ENCODE measurements at places on chromosomes 16 and 17.
A peak's percentile ranks its signal among the peaks of the same experiment; 100 is the strongest.

DNA sequence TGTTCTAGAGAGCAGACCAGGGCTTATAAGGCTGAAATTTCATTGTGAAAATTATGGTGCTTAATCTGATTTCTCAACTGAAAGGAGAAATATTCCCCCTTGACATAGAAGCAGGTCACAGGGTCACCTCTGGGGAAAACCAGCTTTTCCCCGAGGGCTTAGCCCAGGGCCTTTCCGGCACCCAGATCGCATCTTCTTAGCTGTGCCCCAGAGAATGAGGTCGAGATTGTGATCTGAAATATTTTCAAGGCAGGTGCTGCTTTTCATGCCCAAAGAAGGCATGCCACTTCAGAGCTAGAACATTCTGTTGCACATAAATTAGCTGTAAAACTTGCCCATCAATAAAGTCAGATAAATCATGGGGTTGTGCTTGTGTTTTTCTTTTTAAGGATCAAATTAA, 25.4 kb upstream of the ARHGAP17 start:
- DNase-seq = no peak

GRCh38 chr17:45315648-45316433, 979 bp downstream of the MAP3K14 start:
- DNase-seq = no peak

DNA sequence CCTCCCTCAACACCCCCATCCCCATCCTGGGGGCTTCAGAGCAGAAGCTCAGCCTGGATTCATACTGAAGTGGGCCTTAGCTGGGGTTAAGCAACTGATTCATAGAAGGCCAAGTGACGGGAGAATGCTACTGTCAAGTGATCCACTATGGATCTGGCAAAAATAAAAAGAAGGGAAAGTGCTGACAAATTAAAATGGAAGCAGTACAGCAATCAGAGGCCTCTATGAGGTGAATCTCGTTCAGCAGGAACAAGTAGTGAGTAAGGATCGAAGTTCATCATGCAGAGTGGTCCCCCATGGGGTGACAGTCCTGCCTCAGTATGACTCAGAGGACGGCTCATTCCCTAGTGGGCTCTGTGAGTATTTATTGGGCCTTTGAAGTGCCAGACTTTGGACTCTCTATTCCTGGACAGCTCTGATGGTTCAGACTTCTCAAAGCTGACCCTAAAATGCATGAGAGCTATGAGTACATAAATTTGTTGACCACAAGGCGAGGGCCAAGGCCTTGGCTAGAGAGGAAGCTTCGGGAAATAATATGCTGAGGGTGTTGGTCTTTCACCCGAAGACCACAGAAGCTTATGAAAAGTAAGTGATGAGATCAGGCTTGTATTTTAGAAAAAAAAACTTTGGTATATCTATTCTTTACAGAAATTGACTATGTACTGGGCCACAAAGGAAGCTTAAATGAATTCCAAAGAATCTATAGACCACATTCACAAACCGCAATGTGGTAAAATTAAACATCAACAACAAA, 5.3 kb upstream of the NSMCE1 start:
- DNase-seq = no peak

- DNase-seq = no peak
Measured at GRCh38 chr17:602436-602835, 112.2 kb downstream of the VPS53 start.

DNA sequence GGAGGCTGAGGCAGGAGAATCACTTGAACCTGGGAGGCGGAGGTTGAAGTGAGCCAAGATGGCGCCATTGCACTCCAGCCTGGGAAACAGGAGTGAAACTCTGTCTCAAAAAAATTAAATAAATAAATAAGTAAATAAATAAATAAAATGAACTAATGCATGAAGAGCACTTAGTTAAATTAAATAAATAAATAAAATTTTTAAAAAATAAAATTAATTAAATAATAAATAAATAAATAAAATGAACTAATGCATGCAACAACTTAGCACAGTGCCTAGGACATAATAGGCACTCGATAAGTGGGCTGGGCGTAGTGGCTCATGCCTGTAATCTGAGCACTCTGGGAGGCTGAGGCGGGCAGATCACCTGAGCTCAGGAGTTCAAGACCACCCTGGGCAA, 15.6 kb upstream of the CEP20 start:
- no peak for DNase-seq

GRCh38 chr17:48299760-48300159, 130.3 kb downstream of the SKAP1 start:
- DNase-seq = no peak

GRCh38 chr16:14502932-14503741, 126.9 kb downstream of the PARN start:
- DNase-seq = no peak

GRCh38 chr17:6714315-6714874, 1.2 kb upstream of the SLC13A5 start:
- DNase-seq = no peak

DNA sequence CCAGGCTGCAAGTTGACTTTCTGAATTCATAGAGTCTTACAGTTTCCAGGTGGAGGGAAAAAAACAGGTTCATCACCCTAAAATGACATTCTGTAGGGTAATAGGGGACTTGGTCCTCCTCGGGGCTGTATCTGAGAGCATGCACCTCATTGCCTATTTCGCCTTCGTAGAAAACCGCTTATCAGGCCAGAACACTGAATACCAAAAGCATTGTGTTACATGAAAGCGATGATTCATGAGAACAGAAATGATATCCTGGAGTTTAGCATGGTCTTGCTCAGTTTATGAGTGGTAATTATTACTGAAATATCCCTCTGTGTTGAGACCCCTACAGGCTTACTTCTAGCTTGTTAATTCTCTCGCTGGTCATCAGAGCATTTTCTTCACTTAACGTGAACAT, 61.4 kb upstream of the ARHGAP44 start:
- no peak for DNase-seq

DNA sequence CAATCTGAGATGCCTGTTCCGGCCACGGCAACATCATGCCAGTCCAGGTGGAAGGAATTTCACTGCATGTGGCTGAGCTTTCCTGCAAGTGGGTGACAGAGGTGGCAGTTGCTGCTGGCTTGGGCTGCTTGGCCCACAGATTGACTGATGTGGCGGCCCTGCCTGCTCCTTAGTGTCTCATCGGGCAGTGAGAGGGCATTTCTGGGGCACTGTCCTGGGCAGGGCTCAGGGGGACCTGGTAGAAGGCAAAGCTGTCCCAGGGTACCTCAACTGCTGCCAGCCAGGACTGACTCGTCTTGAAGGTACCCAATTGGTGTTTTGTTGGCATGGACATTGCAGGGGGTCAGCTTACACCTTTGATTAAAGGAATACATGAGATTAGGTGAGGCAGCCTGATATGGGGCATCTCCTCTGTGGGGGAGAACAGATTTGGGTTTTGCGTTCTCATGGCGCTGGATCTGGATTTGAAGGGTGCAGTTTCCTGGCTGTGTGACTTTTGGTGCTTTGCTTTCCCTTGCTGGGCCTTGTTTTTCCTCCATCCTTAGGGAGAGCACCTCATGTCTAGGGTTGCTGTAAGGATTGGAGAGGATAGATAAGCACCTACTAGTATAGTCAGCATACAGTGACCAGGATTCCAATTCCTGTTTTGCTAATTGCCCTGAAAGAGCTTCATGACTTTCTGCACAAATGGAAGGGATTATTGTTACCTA, 5.4 kb downstream of the CMIP start:
- no peak for DNase-seq

GRCh38 chr17:31595076-31595475, 203.6 kb downstream of the RAB11FIP4 start:
- no peak for DNase-seq

GRCh38 chr16:89453501-89454321, 36.6 kb downstream of the ANKRD11 start:
- no peak for DNase-seq

- DNase-seq = no peak
Measured at GRCh38 chr17:41325611-41326010, 10.1 kb upstream of the KRTAP17-1 start.

DNA sequence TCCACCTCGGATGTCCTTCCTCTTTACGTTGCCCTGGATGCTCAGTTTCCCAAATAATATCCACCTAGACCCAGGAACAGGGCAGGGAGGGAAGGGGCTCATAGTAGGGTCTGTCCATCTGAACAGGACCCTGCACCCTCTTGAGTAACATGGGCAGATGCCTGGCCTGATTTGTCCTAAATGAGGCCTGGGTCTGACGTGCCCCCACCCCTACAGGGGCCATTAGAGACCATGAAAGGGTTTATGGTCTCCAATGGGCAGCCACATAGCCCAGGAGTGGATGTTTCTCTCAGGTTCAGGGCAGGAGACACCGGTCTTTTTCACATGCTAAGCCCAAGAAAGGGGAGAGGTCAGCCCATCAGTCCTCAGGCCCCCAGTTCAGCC, 6.8 kb downstream of the CACNG1 start:
- DNase-seq = no peak

DNA sequence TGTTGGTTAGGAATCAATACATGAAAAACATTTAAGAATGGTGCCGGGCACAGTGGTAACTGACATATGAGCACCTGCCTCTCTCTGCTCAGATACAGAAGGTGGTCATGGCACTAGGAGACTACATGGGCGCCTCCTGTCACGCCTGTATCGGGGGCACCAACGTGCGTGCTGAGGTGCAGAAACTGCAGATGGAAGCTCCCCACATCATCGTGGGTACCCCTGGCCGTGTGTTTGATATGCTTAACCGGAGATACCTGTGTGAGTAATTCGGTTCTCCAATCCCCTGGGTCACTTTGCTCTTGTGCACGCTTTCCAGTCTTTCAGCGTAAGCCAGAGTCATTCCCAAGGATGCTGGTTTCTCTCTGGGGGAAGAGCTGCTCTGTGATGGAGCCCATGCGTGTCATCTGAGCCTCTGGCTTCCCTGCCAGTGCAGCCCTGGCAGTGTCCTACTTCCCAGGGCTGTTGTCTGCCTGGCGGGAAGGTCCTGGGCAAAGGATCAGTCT, 3.0 kb upstream of the CD68 start:
- DNase-seq = no peak

DNA sequence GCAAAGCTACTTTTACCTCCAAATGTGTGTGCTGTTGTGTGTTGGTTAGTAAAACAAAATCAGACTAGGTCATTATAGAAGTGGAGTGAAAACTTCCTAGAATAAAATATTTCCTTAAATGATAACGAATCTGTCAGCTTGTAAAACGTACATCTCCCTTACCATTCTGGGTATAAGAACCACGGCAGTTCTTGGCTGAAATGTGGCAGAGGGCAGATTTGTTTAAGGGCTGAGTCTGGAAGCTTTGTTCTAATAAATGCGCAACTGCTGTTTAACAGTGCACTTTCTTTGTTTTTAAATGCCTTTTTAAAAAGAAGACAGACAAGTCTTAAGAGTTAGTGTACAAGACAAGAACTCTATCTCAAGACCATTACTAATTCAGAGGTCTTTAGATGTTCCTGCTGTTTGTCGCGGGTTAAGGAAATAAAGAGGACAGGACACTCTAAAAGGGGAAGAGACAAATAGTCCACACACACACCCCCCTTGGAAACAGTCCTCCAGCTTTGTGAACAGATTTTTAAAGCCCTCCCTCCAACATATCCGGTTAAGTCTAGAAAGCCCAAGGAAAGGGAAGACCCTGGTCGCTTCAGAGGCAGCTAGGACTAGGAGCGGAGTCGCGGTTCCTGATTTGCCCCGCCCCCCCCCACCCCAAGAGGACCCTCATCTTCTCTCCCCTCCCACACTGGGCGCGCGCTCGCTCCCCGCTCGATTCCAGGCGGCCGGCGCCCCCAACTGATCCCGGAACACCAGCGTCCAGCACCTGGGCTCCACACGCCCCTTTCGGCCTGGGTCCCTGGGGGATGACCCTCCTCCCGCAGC, 658 bp downstream of the SYNRG start:
- peak; percentile 17 for DNase-seq

GRCh38 chr16:23016368-23016767, 132.9 kb downstream of the USP31 start:
- no peak for DNase-seq

DNA sequence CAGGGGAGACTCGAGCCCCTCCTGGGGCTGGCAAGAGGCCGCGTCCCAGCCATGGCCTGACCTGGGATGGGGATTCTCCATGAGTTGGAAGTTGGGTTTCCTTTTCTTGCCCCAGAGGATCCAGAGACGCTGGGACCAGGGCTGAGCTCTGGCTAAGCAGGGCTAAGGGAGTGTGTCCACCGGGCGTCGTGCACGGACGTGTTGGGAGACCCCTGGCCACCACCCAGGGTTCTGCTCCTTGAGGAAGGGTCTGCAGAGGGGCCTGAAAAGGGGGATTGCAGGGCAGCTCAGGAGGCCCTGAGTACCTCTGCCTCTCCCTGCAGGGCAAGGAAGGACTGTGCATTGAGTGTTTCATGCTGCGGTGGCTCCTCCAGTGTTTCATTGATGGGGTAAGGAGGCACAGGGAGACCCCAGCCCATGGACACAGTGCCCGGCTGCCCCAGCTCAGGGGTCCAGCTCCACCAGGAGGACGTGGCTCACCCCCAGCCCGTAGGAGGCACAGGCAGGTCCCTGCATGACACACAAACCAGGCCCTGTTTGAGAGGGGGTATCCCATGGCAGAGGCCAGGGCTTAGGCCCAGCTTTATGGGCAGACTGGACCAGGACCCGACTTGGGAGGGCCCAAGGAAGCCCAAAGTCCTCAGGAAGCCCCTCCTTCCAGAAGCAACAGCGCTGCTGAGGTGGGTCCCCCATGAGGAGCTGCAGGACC, 47.5 kb downstream of the USP22 start:
- no peak for DNase-seq

DNA sequence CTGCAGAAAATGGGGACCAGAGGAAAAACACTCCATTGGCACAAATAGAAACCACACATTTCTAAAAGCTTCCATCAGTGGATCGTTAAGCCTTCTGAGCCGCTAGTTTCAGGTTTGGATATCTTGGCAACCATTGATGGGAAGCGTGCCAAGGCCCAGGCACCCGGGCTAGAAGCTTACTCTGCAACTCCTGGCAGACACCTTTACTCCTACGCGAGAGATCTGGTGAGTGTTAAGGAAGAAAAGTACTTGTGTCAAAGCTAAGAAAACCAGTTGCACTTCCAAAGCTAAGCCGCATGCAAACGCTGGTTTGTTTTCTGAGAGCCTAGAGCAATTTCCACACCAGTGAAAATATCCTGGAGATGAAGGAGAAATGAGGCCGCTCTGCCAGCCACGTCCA, 472.4 kb downstream of the PMP22 start:
- DNase-seq = no peak

DNA sequence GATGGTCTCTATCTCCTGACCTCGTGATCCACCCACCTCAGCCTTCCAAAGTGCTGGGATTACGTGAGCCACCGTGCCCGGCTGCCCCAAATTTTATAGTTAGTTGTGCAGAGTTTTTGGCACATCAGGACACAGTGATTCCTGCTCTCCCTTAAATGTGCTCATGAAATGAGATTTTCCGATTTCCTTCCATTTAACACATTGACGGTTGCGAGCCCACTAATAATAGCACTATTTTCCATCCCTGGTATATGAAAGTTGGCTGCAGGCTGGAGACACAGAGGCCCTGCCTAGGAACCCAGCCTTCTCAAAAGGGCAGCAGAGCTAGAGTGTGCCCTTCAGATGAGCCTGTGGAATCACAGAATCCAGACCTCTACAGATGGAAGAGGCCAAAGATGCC, 17.4 kb upstream of the MYH10 start:
- no peak for DNase-seq

- no peak for DNase-seq
Measured at GRCh38 chr16:47613251-47613650, 152.1 kb downstream of the PHKB start.

- DNase-seq = no peak
Measured at GRCh38 chr17:45096141-45096540, 35.0 kb downstream of the NMT1 start.

Data from urinary bladder (tissue), 4 donors.